Endothelial cell of umbilical vein (primary cell): ENCODE measurements at places on chromosomes 4 and X.
A peak's percentile ranks its signal among the peaks of the same experiment; 100 is the strongest.

- DNase-seq, result no peak
Measured at GRCh38 chr4:137703195-137703594, 170.9 kb upstream of the PCDH18 start.

DNA sequence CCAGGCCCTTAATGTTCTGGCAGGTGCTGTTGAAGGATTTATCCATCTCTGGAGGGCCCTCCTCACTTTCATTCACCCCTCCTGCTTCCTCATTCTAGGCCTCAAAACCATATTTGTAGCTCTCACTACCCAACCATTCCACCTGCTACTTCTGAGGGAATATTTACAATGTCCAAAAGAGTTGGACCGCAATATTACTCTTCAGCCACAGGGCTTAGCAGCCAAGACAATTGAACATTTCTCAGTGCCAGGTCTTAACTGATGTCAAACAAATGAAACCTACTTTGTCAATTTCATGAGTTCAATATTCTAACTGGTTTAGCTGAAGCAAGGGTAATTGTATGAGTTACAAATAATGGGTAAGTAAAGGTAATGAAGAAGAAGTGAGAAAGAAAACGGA lies 113.2 kb downstream of the ENOX2 start:
- no peak for DNase-seq

- DNase-seq, result no peak
Measured at GRCh38 chrX:33129607-33130006, 81.7 kb downstream of the DMD start.

- peak; percentile 41 for DNase-seq
Measured at GRCh38 chr4:93791570-93792195, 36.9 kb upstream of the ATOH1 start.

GRCh38 chrX:97328853-97329390 lies 445.2 kb downstream of the RPA4 start:
- DNase-seq, result no peak

DNA sequence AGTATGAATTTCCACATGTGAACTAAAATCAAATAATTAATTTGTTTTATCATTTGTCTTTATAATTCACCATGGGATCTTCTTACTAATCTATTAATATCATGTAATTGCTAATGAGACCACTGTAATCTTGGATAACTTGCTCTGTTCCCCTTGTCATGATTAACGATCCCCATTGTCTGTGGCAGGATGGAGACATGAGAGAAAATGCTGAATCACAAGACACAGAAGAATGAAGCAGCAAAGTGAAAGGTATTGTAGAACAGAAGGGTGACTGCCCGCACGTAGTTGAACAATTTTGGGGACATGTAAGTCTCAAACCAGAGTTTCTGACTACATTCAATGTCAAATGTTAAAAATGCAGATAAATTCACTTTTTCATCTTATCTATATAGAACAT lies 135.2 kb downstream of the EPHA5 start:
- DNase-seq, result peak; percentile 13

- DNase-seq, result no peak
Measured at GRCh38 chr4:37946503-37947179, 13.6 kb upstream of the PTTG2 start.

DNA sequence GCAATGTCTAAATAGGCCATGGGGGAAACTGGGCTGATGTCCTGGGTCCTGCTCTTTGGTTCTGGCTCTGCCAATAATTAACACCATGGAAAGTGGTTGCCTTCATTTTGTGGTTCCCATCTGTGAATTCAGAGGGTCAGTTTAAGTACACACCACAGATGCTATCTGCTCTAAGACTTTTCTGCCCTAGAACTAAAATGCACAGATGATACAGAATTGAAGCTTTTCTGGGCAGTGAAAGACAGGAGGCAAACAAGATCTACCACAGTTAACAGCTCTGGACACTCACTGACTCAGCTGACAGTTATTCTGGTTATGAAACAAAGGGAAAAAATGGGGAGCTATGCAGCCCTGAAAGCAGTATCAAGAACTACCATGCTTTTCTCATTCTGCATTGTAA lies 37.3 kb downstream of the APBB2 start:
- peak; percentile 64 for DNase-seq

DNA sequence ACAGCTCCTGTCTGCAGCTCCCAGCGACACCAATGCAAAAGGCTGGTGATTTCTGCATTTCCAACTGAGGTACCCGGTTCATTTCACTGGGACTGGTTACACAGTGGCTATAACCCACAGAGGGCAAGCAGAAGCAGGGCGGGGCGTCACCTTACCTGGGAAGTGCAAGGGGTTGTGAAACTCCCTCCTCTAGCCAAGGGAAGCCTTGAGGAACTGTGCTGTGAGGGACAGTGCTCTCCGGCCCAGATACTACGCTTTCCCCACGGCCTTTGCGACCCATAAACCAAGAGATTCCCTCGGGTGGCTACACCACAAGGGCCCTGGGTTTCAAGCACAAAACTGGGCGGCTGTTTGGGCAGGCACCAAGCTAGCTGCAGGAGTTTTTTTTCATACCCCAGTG lies 218.9 kb downstream of the PPP3CA start:
- no peak for DNase-seq

GRCh38 chr4:91340822-91341221 lies 962.9 kb upstream of the GRID2 start:
- no peak for DNase-seq

- DNase-seq, result peak; percentile 54
Measured at GRCh38 chr4:105709081-105709450, 482 bp downstream of the GSTCD start.

GRCh38 chr4:22707390-22707789 lies 14.7 kb downstream of the GBA3 start:
- DNase-seq, result no peak

DNA sequence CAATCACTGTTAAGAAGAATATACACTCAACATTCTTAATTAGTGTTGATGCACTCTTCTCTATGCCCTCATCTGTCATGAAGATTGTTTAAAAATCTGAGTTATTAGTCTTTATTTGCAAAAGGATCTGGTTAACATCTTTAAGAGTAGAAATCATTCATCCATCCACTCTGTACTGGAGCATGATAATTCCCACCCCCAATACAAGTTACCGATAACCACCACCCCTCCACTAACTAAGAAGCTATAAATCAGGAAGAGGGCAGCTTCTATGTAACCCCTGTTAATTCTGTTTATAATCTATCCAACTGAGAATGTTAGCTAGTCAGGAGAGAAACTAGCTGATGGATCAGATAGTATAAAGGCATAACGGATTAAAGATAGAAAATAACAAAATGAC lies 34.5 kb downstream of the RAB28 start:
- no peak for DNase-seq

DNA sequence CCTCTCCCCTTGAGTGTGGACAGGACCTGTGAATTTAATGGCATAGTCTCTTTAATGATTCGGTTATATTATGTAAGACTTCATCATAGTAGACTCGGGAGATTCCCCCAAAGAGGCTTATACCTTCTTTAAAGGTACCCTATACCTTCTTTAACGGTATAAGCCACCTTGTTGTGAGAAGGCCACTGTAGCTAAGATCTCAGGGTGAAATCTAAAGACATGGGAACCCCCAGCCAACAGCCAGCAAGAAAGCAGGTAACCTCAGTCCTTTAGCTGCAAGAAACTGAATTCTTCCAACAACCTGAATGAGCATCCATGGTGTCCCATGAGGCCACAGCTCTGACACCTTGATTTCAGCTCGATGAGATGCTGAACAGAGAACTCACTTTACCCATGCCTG lies 931 bp downstream of the DDX60 start:
- no peak for DNase-seq

- no peak for DNase-seq
Measured at GRCh38 chrX:66675541-66675940, 36.7 kb upstream of the EDA2R start.

- DNase-seq, result peak; percentile 30
Measured at GRCh38 chr4:118729287-118730286, 44.4 kb downstream of the METTL14 start.

DNA sequence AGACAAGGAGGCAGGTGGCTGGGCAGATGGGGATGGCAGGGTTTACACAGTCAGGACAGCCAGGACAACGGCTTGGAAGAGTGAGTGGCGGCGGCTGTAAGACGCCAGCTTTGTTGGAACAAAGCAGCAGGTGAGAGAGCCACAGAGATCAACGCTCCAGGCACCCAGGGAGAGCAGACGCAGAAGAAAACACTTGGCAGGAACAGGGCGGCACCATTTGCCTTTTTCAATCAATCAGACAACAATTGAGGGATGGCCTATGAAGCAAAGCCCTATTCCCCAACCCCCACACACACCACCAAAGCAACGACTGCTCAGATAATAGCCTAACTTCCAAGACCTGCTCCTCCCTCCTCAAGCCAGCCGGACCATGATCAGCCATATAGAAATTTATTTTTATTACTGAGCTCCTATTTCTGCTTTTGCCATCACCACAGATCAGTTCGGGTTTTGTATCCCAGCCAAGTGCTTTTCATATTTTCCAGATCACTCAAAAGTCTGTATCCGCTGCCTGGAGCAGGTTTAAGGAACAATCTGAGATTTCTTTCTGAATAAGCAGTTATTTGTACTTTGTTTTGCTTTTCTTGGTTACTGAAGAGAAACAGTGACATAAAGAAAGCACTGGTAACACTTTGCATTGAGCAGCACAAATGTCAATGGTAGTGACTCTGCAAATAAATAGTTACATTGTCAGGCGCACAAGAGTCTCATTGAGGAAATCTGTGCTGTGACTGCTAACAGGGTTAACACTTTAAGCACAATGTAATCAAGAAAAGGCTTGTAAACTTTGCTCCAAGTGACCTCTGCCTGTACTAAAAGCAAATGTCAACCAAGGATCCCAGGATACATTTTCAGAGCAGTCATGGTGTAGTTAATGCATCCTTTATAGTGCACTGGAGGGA lies 81.8 kb upstream of the RBPJ start:
- no peak for DNase-seq

DNA sequence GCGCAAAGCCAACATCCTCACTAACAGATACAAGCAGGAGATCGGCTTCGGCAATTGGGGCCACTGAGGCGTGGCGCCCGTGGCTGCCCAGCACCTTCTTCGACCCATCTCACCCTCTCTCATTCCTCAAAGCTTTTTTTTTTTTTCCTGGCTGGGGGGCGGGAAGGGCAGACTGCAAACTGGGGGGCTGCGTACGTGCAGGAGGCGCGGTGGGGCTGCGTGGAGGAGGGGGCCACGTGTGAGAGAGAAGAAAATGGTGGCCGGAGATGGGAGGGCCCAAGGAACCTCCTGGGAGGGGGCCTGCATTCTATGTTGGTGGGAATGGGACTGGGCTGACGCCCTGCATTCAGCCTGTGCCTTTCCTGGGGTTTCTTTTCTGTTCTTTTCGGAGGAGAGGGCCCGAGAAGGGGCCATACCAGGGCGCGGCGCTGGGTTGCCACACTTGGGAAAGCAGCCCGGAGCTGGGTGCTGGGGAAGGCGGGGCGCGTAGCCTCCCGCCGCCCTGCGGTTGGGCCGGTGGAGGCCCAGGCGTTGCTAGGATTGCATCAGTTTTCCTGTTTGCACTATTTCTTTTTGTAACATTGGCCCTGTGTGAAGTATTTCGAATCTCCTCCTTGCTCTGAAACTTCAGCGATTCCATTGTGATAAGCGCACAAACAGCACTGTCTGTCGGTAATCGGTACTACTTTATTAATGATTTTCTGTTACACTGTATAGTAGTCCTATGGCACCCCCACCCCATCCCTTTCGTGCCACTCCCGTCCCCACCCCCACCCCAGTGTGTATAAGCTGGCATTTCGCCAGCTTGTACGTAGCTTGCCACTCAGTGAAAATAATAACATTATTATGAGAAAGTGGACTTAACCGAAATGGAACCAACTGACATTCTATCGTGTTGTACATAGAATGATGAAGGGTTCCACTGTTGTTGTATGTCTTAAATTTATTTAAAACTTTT lies 4.5 kb downstream of the MID1IP1 start:
- peak; percentile 72 for DNase-seq

DNA sequence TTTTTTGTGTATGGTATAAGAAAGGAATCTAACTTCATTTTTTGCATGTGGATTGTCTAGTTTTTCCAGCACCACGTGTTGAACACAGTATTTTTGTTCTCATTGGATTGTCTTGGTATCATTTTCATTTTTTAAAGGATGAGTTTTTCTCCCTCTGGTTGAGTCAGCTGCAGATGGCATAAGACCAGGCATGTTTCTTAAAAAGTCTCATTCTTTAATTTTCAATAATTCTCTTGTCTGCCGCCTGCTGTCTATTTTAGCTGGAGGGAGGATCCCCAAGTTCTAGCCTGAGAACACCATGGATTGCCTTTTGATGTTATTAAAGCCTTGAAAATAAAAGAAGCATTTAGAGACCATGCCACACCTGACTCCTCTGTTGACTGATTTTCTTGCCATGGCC lies 263.8 kb downstream of the ARHGAP24 start:
- no peak for DNase-seq

DNA sequence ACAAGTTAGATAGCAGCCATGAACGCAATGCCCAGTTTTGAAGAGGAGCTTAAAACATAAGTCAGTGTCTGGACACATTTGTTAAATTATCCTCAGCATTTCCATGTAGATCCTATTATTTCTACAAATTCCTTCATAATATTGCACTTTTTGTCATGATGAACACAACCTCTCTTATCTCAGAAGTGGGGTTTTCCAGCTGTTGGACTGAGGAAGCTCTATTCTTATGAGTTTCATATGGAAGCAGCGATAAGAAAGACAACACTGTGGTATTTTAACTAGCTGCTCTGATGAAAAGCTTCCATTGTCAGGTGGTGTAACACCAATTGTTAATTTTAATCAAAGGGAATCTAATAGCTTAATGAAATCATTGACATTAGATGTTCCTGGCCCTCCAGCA lies 308.7 kb downstream of the GBA3 start:
- no peak for DNase-seq
